ENCODE measurements at places on chromosomes 12 and 14. TPM values are rescaled to one million over a fixed set of nuclear protein-coding genes. Genes with fewer than 3 reads are reported as not detected.

Gene AMIGO2
- total RNA-seq, result 10.7 TPM

Gene ZDHHC22
- 5.6 TPM for total RNA-seq

- peak; percentile 82 for DNase-seq
These were observed 345.9 kb upstream of the RGS6 start for GRCh38 chr14:71586131-71586897.

DNA sequence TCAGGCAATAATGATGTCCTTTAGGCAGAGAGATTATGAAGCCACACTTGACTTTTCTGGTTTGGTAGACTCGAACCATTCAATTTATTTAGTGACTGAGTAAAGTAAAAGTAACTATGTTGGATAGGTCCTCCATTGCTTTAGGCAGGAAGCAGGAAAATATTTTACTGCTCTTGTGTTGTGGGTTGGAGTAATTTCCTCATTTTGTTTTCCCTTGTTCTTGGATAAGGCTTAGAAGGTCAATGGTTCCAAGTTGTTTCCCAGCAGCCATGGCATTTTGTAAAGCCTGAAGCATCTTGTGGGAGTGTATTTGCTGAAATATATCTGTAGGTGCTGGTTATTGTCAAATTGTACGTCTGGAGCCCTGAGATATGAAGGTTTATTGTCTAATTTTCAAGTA lies 161.2 kb upstream of the SLC38A2 start:
- no peak for DNase-seq

- DNase-seq, result no peak
These were observed 1037.8 kb downstream of the BCL11B start for GRCh38 chr14:98234208-98234607.

GRCh38 chr12:8855891-8856290 lies 33.5 kb downstream of the A2ML1 start:
- no peak for DNase-seq

All from spinal cord (tissue), 10 donors.